IPS DF 19.7 (cell line): ENCODE measurements at places on chromosomes 6 and 20.

- DNase-seq, result no peak
These were observed 514.0 kb upstream of the SOX4 start for GRCh38 chr6:21079468-21080048.

DNA sequence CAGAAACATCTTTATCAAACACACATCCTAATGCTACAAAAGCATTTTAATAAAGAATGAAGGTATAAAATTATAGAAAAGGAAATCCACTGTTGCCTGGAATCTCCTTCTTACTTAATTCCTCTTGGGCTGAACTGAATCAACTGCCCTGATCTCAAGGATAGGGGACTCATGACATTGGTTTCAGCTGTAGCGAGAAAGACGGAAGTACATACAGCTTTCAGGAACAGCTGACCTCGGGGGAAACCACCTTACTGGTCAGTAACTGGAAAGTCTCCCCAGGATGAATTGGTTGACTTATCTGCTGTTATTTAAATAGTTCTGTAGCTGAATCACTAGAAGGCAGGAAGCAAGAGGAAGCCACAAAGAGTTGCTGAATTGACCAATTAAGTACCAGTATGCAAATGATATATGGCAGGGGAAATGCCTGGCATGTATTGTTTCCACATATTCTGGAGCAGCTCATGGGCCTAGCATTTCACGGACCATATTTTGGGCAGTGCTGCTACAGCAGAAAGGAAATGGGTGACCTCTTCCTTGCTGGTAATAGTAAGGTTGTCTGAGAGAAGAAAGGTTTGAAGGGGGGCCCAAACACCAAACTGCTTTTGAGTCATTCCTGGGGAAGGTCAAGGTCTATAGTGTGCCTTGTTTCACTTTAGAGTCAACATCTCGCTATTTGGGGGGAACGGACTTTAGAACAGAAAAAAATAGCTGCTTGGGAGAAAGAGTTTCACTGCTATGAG lies 43.7 kb upstream of the MAP7 start:
- peak; percentile 70 for DNase-seq

DNA sequence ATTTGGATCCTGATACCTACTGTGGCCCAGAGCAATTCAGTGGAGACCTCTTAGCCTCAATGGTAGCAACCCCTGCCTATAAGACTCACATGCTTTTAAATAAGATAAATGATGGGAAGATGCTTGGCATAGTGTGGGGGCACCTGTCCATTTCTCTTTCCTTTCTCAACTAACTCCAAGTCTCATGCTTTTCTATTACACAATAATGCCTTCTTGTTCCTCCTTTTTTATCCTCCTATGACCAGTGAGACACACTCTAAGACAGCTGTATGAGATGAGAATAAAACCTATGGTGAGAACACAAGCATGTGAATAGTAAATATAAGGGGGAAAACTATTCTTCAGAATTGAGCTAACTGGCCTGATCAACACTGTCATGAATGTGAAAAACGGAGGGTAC lies 147.0 kb upstream of the STXBP5 start:
- no peak for DNase-seq

DNA sequence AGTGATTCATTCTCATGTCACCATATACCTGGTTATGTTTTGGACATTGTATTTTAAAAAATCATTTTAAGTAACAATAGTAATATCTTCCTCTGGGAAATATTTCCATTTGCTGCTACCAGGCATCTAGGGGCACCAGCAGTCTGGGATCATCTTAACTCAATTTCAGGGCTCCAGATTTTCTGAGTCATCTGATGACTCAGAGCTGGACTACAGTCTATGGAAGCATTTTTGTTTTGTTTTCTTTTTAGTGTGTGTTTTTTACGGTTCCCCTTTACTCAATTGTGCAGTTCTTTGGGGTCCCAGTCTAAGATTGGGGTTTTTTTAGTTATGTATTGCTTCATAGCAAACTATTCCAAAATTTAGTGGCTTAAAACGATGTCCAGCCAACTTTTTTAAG lies 5.7 kb upstream of the FKBP5 start:
- no peak for DNase-seq

DNA sequence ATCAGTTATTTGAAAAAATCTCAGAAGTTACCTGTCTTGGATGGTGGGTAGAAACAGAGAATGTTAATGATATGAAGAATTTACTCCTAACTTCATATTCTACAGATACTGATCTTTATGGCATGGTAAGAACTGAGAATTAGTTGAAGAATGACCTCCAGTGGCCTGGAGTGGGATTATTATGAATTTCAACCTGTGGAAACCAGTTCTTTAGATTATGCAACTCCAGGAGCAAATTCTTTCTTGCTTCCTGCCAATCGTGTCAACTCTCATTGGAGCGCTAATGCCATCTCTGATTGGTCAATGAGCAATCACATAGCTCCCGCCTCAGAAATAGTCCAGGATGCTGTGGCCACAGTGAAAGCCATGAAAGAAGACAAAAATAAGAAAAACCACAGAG lies 40.6 kb downstream of the LYRM2 start:
- DNase-seq, result no peak

DNA sequence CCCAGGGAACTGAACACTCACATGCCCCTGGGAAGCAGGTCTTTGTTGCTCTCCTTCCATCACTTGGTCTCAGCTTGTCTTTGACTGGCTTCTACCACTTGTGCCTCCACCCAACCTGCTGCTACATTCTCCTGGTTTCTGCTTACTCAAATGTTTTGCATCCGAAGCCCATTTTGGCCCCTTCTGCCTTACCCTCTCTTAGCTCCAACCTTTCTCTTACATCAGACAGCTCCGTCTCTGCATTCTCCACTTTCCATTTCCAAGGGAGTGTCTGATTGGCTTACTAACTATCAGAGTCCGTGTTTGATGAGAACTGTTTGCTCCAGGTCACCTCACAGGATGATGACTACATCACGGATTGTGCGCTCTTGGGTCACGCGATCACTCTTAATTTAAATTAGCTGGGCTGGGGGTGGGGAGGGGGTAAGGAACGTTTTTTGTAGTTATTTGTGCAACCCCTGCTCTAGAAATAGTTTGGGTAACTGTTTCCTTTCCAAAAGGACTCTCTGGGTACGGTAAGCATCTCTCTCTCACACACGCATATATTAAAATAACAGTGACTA lies 844 bp upstream of the ABRACL start:
- DNase-seq, result no peak

GRCh38 chr20:5504061-5504739 lies 187.4 kb upstream of the PROKR2 start:
- no peak for DNase-seq

DNA sequence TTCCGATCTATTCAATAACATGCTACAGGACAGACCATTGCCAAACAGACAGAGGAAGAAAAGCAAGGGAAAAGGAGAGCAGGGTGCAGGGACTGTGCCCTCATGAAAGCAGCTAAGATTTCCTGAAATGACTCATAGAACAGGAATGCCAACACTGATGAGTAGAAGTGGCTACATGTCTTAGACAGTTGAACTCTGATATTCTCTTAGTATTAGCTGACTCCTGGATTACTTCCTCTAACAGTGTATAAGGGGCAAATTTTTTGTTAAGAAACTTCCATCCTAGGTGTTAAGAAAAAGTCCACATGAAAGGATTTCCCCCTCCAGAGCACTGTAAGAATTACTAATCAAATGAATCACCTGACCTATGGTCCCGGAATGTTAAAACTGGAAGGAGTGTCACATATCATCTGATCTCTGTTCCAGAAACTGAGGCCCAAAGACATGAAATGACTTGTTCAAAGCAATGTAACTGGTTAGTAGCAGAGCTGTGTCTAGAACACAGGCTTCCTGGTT lies 224.9 kb downstream of the IBTK start:
- peak; percentile 7 for DNase-seq

DNA sequence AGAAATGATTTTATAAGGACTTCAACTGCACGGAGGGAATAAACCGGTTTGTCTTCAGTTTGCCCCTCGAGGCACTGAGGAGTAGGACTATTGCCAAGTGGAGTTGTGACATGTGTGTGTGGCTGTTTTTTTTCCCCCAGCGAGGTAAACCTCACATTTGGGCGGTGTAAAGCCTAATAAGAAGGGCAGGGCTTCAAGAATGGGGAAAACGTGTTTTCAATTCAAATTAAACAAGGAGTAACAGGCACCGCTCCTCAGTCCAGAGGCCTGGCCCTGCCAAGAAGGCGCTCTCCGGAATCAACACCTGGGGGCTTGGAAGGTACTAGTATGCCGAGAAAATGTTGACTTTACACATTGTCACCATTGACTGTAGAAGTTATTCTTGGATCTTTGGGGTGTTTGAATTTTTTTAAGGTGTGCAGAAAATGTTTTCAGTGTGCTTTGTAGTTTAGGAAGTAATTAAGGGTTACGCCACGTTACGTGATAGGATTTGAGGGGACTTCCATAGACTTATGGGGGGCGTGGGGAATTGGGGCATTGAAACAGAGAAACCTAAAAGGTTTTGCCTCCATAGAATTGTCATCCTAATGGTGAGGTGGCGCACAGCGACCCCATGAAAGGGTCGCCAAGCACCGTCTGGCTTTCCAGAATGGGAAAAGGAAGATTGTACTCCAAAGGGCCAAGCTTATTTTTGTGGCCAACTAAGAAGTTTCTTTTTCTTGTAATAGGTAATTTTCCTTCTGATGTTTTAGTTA lies 791 bp downstream of the ADGRG6 start:
- DNase-seq, result no peak

- no peak for DNase-seq
These were observed 39.9 kb upstream of the TGM2 start for GRCh38 chr20:38205001-38205400.

- no peak for DNase-seq
These were observed 69.6 kb downstream of the TBXT start for GRCh38 chr6:166097914-166098522.

- no peak for DNase-seq
These were observed 76.7 kb upstream of the CLDN20 start for GRCh38 chr6:155187106-155187505.

DNA sequence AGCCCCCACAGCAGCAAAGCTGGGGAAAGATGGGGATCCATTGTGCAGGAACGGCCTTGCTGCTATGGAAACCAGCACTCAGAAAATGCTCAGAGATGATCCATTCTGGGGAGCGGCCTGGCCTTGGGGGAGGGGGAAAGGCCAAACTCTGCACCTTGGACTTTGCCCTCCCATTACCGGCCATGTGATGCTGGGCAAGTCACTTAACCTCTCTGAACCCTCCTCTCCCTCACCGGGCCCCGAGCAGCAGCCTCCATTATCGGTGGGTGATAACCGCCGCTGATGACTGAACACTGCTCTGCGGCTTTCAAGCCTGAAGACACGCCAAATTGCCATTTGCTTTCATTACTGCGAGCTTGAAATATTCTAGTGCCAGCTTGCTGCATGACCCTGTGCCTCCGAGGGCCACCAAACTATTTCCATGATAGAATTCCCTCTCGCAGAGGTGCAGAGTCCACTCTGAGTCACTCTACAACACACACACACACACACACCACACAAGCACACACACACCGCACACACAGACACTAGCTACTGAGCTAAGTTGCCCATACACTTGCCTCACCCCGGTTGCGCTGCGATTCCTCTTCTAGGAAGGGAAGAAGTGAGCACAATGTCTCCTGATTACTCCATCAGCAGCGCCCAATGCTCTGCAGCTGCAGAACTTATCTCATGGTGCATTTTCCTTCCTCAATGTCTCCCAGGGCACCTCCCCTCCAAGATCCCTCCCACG lies 20.6 kb upstream of the SIRPA start:
- no peak for DNase-seq

GRCh38 chr20:64080813-64081623 lies 1.1 kb downstream of the OPRL1 start:
- DNase-seq, result no peak

DNA sequence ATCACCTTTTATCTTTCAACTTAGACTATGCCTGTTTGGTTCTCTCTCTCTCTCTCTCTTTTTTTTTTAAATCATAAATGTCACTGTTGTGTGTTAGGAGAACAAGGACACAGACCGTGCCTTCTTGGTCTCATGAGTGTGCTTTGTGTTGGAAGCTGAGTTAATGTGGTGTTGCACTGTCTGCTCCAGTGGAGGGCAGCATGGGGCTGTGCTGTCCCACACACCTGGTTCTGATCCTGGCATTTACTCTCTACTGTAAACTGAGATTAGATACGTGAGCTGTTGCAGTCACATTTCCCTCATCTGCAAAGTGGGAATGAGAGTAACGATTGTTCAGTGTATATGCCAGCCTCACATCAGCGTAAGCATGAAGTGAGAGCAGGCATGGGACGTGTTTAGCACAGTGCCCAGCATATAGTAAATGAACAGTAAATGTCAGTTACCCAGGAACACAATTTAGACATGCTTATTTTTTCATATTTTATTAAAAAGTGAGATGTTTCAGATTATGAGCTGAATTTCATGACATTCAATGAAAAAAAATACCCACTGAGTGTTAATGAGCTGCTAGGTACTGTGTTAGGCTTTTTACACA lies 161.1 kb downstream of the FARS2 start:
- peak; percentile 45 for DNase-seq

DNA sequence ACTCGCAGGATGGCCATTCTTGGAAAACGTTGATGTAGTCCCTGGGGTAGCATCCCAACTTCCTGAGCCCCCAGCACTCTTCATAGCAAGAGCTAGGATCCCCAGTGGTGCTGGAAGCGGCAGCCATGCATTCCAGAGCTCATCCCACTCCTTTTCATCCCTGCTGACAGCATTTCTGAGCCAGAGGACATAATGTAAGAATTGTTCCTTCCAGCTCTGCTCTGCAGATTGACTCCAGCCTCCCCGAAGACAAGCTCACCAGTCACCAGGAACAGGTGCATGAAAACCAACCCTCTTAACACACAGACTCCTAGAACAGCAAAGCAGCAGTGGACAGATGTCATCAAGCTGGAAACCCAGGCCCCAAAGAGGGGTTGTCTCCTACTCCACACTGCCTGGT lies 3.8 kb downstream of the SLC13A3 start:
- DNase-seq, result no peak

DNA sequence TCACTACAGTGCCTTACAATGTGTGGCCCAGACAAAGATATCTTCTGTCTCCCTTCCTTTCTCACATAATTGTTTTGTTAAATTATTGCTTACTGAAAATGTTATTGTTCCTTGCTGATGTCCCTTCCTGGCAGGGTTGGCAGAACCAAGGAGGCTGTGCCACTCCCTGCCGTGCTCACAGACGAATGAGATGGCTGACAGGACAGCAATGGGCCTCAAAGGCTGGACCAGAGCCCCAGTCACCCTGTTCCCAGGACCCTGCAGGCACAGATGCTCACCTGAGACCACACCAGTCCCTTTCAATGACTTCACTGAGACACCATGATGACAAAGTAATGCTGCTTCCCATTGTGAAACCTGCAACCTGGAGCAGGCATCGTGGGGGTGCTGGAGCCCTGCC lies 375.1 kb downstream of the HACE1 start:
- no peak for DNase-seq

GRCh38 chr20:19120569-19120968 lies 91.9 kb upstream of the SLC24A3 start:
- DNase-seq, result no peak

GRCh38 chr20:57213291-57213690 lies 53.1 kb downstream of the BMP7 start:
- DNase-seq, result no peak
